ENCODE measurements at places on chromosomes 12 and 14.

- no peak for DNase-seq
These were observed 12.0 kb downstream of the LUM start for GRCh38 chr12:91099341-91099740.

- DNase-seq = no peak
These were observed 154.8 kb downstream of the TMX1 start for GRCh38 chr14:51394804-51395203.

DNA sequence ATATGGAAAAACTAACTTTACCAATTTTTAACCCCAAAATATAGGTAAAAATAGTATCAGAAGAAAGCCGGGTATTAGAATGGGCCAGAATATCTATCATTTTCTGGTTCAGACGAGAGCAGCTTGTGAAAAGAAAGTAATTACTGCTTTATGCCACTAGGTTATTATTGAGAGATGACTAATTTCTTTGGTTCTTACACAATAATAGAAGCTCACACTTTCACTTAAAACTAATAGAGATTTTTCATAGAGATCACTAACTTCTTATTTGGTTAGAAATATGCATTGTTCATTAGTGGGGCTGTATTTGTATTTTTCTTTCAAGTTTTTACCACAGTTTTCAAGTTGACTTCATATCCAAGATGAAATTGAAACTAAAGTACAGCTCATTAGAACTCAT is 1241.2 kb upstream of the FLRT2 start:
- DNase-seq = no peak

GRCh38 chr12:9647825-9648700 is 21.4 kb upstream of the CLEC2D start:
- DNase-seq = peak; percentile 70

DNA sequence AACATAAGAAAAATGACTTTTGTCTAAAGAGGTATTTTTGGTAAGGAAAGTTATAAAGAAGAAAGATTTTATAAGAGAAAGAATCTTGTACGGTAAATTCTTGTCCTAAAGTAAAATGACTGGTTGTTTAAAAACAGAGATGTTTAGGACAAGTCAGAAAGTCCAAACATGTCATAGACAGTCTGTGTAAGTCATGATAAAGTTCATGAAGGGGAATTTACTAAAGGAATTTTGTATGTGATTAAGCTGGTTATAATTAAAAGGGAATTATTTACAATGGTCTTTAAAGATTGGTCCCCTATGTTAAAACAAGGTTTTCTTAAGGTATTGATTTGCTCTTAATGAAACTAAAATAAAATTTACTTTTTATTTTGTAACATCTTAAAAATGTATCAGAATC is 269.4 kb upstream of the CCDC196 start:
- no peak for DNase-seq
